Activated naive CD8-positive, alpha-beta T cell treated with anti-CD3 and anti-CD28 coated beads, Interleukin-2, amount 50 U/mL, for 16 hours (primary cell): ENCODE measurements at places on chromosomes 3 and 15.

DNA sequence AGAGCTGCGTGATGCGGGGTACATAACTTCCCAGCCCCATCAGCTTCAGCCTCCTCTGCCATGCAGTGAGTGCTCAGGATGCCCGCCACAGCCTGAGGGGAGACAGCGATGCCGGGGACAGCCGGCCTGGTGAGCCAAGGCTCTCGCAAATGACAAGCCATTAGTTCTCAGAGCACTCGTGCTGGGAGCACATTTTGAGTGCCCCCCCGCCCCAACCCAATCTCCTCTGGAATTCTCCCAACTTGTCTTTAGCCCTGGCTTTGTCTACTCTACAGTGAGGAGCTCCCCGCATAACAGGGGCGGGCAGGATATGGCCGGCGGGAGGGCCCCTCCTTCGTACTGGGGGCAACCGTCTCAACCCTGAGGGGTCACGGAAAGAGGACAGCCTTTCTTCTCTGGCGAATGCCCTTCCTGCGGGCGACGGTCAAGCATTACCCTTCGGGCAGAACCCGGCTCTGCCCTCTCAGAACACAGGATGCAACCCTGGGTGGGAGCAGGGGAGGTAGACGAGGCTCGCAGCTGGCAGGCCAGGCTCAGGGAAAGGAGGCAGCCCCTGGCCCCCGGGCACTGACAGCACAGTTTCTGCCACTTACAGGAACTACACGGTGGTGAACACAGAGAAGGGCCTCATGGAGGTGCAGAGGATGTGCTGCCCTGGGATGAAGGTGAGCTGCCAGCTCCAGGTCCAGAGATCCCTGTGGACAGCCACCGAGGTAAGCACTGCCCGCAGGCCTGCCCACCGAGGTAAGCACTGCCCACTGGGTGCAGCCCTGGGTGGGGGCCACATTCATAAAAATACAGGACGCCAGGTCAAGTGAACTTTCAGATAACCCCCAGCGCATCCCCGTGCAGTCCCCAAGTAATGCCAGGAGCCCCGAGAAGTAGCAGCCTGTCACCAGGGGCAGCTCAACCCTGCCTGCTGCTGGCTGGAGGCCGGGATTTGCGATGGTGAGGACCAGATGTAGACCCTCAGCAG lies 141.7 kb downstream of the LRRK1 start:
- DNase-seq, result no peak

GRCh38 chr3:149366941-149367840 lies 10.3 kb downstream of the TM4SF1 start:
- no peak for DNase-seq

- DNase-seq, result no peak
These were observed 111.2 kb downstream of the MYO5A start for GRCh38 chr15:52417521-52417920.

DNA sequence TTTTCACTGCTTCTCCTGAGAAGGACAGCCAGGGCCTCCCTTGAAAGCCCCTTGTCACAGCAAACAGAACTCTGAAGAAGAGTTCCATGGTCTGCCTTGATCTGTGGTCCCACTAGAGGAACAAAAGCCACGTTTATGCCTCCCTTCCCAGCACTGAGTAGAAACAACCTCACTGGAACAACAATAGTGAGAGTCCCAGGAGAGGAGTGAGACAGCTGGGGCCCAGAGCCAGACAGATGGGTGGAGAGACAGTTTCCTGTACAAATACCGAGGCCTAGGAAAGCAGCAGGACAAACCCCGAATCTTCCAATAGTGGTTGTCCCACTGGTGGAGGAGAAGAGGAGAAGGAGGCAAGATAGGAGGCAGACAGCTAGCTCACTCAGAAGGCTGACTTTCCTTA lies 106.1 kb downstream of the WDR76 start:
- no peak for DNase-seq
